ENCODE measurements at places on chromosomes 2 and 18.

DNA sequence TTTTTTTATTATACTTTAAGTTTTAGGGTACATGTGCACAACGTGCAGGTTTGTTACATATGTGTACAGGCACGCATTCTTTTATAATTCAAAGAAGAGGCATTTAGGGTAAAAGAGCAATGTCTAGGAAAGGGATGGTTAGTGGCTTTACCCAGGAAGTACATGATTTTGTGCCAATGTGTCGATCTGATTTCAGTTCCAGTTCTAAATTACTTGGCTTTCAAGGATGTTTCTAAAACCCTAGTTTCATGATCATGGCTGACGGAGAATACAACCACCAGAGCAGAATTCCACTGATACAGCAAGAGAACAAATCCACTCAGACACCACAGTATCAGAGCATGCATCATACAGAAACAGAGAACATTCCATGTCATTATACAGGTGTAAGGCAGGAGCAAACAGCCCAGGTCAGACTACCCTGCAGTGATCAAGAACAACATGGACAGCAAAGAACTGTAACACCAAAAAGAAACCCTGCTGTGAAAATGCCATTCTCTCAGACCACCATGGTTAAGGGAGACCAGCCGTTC, 116.7 kb upstream of the STK17B start:
- no peak for DNase-seq

DNA sequence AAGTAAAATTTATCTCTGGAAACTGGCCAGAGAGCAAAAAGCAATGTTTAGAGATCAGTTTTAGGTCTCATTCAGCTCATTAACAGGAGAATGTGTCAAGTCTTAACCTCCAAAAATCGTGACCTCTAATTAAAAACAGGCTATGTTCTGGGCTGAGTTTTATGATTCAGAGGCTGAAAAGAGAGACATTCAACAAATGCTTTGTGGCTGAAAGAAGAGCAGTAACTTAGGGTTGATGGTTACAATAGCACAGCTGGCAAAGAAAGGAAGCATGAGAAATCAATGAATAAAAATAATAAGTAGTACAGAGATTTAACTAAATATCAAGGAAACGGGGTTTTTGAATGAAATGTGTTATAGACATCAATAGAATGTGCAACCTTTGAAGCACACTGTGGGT, 13.1 kb downstream of the TGIF1 start:
- no peak for DNase-seq

- DNase-seq = no peak
These were observed 1.5 kb upstream of the UGP2 start for GRCh38 chr2:63840081-63840784.

DNA sequence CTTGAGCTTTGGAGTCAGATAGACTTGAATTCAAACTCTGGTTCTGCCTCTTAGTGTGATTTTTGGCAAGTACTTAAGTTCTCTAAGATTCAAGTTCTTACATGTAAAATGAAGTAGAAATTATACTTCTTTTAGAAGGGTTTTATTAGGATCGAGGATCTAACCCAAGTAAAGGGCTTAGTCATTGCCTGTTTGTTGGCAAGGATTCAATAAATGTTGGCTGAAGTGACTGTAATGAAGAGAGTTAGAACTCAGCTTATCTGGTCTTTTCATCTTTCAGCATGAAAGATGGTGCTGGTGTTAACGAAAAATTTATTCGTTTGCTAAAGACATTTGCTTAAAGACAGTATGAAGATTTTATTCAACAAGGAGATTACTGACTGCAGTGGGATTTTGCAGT, 315.9 kb upstream of the THUMPD2 start:
- no peak for DNase-seq

DNA sequence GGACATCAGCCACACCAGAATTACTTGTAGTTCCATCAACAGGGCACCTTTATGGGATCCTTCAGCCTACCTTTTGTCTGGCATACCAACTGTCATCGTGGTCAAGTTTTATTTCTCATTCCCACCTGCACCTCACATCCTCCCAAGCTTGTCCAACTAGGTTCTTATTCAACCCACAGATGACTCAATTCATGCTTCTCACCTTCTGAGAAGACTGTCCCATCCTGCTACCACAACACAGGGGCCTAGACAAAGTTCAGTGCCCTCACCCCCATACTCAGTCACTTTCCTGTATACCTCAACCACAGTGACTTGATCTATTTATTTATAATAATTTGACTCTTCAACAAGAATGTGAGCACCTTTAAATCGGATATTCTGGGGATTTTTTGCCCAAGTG, 114.4 kb upstream of the ACVR1C start:
- no peak for DNase-seq

DNA sequence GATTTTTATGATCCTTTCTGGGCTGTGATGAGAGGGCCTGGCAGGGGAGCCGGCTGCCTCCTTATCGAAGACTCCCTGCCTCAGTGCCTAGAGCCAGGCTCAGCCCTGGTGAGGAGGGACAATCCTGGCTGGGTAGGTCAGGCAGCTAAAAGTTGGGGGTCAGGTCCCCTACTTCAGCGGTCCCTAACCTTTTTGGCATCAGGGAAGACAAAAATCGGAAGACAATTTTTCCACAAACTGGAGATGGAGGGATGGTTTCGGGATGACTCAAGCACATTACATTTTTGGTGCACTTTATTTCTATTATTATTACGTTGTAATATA, 53.1 kb downstream of the HS1BP3 start:
- no peak for DNase-seq

GRCh38 chr18:5030636-5031035, 166.4 kb downstream of the AKAIN1 start:
- DNase-seq = no peak

- no peak for DNase-seq
These were observed 31.6 kb upstream of the NETO1 start for GRCh38 chr18:72899338-72899737.

DNA sequence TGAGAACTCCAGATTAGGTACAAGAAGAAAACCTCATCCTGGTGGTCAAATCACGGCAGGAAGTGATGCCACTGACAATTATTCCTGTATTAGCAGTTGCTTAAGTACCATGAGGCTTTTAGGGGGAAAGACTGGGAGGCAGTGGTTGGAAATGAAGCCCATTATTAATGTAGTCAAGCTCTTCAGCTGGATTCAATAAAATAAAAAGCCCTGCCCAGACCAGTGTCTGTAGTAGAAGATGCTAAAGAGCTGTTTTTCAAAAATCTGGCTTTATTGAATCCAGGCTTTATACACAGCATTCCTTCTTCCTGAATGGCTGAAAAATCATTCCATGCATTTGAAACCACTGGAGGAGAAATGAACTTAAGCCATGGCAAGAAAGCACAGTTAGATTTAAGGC, 155.2 kb downstream of the BCL2 start:
- no peak for DNase-seq

DNA sequence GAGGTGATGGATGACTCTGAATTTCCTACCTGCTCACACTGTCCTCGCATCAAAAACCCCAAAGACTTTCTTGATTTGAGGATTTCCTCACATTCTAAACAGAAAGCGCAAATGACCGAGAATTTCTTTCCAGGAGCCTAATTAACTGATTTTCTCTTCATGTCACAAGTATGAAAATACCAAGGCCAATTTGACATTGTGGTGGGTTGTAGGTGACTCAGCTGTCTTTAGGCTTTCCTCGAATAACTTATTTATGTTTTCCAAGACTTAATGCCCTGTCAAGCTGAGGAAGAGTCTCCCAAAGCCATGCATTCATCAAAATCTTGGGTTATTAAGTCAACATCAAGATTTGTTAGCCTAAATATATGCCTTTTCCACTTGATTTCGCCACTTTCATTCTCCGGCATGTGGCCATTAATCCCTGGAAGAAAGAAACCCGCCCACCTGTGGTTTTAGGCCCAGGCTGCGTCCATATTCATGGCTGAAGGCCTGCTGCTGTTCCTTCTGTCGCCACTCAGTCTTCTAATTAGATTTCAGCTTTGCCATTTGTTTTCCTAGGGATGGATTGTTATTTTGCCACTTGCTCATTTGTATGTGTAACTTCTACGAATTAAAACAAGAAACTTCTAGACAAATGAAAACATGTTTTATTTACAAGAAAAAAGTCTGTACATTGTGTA, 84.9 kb downstream of the ST6GAL2 start:
- DNase-seq = peak; percentile 4

GRCh38 chr2:35501076-35501475, 854.5 kb upstream of the CRIM1 start:
- no peak for DNase-seq

DNA sequence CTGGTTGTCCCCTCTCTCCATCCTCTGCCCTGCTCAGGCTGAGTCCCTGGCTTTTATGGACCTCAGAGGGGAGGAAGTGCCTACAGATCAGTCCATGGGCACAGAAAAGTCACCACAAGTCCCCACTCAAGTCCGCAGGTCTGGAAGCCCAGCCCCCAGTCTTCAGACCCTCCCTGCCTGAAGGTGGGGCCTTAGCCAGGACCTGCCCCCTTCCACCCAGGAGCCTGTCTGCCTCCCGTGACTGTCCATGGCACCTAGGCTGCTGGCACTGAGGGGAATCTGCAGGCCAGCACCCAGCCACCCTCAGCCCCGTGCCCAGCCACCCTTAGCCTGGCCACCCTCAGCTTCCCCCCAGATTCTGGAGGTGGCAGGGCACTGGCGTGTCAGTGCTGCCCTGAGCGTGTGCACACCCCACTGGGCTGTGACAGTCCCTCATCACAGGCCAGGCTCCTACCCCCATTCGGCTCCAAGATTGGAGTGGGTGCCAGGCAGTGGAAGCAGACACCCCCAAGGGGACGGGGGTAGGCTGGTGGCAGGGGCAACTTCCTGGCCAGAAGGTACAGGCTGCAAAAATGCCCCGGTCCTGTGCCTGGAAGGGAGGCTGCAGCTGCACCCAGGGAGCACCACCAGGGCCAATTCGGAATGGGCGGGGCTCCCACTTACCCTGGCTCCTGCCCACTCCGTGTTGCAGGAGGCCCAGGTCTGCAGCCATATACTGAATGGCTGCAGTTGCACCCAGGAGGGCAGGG, 154.7 kb upstream of the RMP24 start:
- no peak for DNase-seq

- DNase-seq = peak; percentile 74
These were observed 159.2 kb downstream of the GALNT3 start for GRCh38 chr2:165634855-165635254.

DNA sequence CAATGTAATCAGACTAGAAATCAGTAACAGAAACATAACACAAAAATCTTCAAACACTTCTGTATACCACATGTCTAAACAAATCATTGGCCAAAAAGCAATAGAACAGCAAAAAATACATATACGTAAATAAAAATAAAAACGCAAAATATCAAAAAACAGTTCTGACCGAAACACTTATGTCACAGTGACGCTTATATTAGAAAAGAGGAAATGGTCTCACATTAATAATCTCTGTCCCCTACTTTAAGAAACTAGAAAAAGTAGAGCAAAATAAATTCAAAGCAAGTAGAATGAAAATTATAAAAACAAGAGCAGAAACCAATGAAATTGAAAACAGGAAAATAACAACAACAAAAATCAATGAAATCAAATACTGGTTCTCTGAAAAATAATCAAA, 41.9 kb downstream of the TMEM131 start:
- DNase-seq = no peak

DNA sequence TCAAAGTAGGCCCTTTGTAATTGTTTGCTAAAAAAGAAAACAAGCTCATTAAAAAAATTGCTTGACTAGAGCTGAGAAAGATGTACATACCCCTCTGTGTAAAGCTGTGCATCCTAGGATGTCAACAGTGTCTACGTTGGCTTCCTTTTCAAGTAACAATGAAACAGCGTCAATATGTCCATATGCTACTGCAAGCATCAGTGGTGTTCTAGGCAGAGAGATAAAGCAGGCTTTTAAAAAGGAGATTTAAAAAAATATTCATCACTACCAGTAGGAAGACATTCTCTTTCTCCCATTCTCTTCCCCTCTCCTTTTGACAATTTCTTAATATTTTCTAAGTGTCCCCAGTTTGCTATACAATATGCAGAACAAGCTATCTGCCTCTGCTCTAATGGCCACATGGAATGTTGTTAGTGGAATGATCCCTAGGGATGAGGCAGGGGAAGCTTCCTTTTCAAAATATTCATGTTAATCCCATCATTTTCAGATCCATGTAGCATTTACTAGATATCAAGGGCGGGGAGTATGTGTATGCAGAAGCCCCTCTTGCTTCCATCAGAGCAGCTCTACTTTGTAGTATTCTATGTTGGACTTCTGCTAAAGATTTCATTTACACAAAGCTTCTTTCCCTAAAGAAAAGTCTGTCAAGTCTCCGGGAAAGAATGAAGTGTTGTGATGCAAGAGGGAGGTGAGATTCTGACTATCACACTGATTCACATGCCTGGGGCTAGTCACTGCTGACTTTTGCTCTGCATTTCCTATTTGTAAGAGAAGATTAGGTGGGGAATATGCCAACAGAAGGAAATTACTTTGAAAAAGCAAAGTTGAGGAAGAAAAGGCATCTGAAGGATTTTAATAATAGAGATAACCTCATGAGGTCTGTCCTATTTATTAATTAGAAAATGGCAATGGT, 81.5 kb upstream of the PGAP1 start:
- no peak for DNase-seq

- no peak for DNase-seq
These were observed 347.9 kb downstream of the MEIS1 start for GRCh38 chr2:66782780-66783361.

DNA sequence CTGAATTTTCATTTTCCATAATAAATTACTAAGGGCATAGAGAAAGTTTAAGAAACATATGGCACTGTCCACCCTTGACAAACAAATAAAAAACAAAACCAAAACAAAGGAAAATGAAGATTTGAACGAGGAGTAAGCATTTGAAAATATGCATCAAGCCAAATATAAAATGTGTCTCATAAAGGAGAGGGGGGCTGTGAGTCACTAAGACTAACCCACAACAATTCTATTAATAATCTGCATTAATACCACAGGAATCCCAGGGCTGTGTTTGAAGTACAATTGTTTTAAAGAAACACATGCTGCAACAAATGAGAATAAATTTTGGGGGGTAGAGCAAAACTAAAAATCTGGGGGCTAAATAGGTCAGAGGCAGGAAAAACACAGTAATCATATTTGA, 53.8 kb upstream of the STK17B start:
- no peak for DNase-seq

DNA sequence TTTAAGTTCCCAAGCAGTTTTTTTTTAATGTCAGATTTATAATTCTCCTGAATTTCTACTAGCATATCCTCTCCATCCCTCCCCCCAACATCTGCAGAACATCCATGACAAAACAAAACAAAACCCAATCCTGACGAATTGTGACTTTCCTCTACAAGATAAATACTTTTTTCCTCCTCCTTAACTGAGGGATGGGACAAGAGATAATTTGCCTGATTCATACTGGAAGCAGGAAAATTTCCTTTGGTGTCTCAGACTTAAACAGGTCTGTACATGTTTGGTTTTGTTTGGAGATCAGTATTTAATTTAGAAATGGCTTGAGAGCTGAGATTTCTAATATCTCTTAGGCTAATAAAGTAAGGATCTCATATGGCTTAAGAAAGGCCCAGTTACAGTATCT, 2.2 kb downstream of the CAVIN2 start:
- DNase-seq = no peak

Data from retina (tissue), 1 donor.